ENCODE measurements at places on chromosomes 4 and X. TPM values are rescaled to one million over a fixed set of nuclear protein-coding genes. Genes with fewer than 3 reads are reported as not detected.

DNA sequence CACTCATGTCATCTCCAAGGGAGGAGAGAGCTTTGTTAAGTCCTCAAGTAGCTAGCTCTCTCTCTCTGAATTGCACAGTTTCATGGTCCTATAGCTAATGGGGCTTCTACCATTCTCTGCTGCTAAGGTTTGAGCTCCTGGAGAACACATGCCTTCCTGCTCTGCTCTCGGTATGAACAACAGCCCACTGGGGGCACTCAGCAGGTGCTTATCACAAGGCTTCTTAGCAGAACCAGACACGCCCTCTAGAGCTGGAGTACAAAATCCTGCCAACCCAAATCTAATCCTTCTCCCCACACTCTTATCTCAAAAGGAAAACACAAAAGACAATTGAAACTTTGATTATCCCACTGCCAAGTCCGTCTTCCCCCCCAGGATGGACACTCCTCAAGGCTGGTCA, 176.5 kb downstream of the HS3ST1 start:
- DNase-seq: no peak

DNA sequence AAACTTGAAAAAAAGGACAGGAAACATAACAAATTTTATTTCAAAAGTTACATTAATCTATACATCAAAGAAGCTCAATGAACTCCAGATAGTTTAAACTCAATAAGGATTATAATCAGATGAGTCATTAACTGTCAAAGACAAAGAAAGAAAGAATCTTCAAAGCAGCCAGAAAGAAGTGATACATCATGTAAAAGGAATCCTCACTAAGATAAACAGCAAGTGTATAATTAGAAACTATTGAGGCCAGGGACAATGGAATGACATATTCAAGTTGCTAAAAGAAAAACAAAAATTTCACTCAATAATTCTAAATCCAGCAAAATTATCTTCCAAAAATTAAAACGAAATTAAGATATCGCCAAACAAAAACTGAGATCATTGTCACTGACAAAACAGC, 161.6 kb upstream of the NWD2 start:
- DNase-seq: no peak

- DNase-seq: no peak
Observed at GRCh38 chr4:26131711-26132110, 189.1 kb upstream of the RBPJ start.

DNA sequence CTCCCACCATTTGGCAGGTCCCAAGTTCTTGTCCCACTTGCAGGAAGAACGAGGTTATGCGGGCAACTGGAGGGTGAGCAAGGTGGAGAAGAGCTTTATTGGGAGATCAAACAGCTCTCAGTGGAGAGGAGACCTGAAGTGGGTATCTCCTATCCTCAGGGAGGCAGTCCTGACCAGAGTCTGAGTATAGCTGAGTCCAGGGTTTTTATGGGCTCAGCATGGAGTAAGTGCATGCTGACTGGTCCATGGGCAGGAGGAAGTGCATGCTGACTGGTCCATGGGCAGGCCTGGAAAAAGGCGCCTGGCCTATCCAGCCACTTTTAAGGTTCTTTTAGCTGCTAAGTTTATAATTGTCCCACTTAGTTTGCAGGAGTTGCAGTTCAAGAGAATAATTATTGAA, 7.4 kb upstream of the HNRNPD start:
- no peak for DNase-seq

GRCh38 chr4:182022909-182023308, 220.3 kb upstream of the TENM3 start:
- DNase-seq: no peak

GRCh38 chr4:1075225-1075624, 38.1 kb downstream of the RNF212 start:
- DNase-seq: no peak

DNA sequence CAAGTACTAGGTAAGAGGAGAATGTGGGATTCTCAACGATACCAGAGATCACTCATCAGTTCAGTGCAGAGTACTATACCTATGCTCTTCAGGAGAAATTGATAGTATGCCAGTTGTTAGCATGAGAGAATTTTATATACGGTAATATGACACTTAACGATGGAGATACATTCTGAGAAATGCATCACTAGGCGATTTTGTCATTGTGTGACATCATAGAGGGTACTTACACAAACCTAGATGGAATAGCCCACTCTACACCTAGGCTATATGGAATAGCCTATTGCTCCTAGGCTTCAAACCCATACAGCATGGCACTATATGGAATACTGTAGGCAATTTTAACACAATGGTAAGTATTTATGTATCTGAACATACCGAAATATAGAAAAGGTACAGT, 140.2 kb downstream of the SLIT2 start:
- DNase-seq: no peak

- no peak for DNase-seq
Observed at GRCh38 chrX:45803383-45803921, 602.8 kb upstream of the DIPK2B start.

DNA sequence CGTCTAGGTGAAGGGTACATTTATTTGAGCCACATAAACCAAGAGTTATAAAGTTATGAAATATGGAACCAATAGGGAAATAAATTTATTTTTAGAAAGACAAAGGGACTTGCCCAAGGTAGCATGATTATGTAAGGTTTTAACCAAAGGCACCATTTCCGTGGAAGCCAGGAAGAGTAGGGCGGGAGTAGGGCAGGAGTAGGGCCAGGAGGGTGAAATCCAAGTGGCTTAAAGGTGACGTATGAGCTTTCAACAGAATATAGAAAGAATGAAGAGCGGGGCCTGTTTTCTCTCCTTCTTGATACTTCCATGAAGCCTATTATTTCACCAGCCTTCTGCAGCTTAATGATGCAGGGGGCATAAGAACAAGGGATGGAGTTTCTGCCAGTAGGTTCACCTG, 91.7 kb upstream of the PNPLA4 start:
- DNase-seq: no peak

GRCh38 chr4:78939667-78940008, 400 bp upstream of the PAQR3 start:
- no peak for DNase-seq

- DNase-seq: no peak
Observed at GRCh38 chr4:118032691-118033090, 1.6 kb upstream of the NDST3 start.

- DNase-seq: peak; percentile 38
Observed at GRCh38 chrX:118205421-118206395, 89.1 kb upstream of the KLHL13 start.

DNA sequence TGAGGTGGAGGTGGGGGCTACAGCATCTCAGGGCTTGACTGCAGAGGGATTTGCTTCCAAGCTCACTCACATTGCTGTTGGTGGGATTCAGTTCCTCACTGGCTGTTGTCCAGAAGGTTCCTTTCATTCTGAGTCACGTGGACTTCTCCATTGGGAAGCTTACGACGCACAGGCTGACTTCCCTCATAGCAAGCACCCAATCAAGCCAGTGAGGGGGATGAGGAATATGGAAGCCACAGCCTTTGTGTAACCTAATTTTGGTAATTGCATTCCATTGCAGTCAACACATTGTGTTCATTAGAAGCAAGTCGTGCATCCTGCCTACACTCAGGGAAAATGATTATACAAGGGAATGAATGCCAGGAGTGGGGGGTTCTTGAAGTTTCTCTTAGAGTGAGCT, 32.7 kb upstream of the MXRA5 start:
- DNase-seq: no peak

- no peak for DNase-seq
Observed at GRCh38 chrX:11016728-11017127, 94.4 kb upstream of the HCCS start.

DNA sequence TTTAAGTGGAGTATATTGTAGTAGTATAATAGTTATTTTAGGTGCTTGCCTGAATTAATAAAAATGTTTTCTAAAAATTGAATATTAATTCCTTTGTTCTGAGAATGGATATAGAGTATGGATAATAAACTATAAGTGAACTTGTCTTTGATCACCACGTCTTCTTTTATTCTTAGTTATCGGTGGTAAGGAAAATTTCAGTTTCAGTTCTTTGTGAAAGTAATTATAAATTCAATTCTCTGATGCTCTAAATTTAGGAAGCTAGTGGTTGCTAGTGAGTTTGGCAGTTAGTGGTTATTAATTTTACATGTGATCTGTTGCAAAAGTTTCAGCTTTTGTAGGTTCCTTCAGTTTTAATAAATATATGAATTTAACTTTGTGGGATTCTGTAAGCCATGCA, 30.8 kb downstream of the MRPL1 start:
- DNase-seq: no peak

GRCh38 chrX:68938244-68939004, 109.6 kb downstream of the EFNB1 start:
- no peak for DNase-seq

GRCh38 chrX:103464774-103465117, 54.5 kb downstream of the RAB40A start:
- peak; percentile 60 for DNase-seq

DNA sequence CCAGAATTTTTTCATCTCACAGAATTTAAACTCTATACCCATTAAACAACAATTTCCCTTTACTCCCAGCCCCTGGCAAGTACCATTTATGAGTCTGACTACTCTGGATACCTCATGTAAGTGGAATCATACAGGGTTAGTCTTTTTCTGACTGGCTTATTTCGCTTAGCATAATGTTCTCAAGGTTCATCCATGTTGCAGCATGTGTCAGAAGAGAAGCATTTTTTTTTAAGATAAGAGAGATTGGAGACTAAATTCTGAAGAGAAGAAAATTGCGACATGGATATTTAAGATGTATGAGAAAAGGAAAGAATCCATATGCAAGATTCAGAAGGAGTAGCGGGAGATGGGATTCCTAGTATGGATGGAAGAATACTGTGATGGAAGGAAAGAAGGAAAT, 11.3 kb upstream of the SLC9B1 start:
- DNase-seq: no peak

DNA sequence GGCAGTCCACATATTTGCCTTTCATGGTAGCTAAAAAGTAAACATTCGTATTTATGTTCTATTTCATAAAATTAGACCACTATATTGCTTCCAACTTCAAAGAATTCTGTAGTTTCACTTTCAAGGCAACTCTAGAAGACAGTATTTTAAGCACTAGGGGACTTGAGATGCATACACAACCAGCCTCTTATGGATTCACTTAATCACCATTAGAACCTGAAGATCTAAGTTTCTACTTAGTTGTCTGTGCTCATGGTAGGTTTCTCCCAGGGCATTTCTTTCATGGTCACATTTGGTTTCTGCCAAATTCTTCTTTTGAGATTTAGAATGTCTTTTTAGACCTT, 209.9 kb upstream of the HCCS start:
- DNase-seq: no peak

GRCh38 chr4:528835-529234, 29.8 kb downstream of the PIGG start:
- DNase-seq: no peak

DNA sequence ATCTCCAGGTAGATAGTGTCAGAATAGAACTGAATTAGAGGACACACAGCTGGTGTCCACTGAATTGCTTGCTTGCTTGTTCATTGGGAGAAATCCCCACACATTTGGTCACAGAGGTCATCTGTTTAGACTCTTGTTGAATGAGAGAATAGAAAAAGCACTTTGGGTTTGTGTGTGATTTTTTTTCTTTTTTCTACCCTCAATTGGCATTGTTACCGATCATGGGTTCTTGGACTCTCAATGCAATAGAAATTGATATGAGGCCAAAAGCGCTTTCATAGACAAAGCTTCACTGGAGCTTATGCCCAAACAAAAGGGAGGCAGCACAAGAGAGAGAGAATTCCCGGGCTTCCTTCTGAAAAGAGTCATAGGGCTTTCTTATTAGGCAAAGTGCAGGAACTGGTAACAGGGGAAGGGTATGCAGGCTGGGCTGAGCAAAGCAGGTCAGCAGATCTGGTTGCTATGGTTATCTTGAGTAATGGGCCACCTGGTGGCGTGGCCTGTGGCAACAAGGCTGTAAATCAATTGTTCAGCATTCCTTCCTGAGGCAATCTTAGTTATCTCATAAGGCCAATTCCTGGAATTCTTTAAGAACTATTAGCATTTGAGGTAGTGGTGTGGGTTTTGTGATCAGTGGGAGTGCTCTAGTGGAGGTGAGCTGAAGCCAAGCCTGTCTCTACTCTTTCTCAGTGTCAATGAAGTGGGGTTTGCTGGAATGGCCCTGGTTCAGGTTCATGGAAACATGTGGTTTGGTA, 5.3 kb upstream of the GPR82 start:
- DNase-seq: no peak

Gene NDST3
- not detected for polyA plus RNA-seq

Gene SLC34A2
- polyA plus RNA-seq: 0.05 TPM

Gene SNCA
- 26.5 TPM for polyA plus RNA-seq

Gene UCHL1
- 17.6 TPM for polyA plus RNA-seq

Gene GPR143
- polyA plus RNA-seq: 0.87 TPM

Gene CSN3
- not detected for polyA plus RNA-seq

Gene PGAM4
- polyA plus RNA-seq: not detected

Gene MTMR8
- polyA plus RNA-seq: 1.3 TPM

All from forelimb muscle (tissue), 1 donor.